ENCODE measurements at places on chromosomes 1 and 21.
A peak's percentile ranks its signal among the peaks of the same experiment; 100 is the strongest.

DNA sequence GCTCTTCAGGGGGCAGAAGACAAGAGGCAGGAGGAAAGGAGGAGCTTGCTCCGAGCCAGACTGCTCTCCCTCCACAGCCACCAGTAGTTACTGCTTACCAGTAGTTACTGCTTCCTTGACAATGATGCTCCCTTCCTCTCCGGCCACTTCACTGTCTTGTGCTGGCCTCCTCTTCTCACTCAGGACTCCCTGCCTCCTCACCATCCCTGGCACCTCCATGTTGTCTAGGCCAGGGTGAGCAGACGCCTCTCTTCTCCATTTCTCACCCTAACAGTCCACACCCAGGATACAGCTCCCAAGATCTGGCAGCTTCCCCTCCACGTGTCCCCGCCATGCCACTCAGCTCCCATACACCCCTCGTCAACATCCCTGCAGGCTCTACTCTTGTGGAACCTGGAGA, 82.4 kb upstream of the TLR5 start:
- DNase-seq = no peak

DNA sequence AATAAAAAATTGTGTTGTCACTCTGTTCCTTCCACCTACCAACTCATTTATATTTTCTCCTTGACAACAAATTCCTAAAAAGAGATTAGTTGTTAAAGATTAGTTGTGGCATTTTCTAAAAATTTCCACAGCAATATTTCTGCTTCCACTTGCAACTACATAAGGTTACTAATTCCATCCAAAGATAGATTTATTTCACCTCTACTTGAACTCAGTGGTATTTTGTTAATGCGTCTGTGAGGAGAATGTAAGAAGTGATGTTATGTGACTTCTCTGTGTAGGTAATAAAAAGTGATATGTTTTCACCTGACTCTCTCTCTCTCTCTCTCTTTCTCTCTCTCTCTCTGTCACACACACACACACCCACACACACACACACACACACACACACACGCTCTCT, 1104.8 kb downstream of the AMY1C start:
- DNase-seq = no peak

DNA sequence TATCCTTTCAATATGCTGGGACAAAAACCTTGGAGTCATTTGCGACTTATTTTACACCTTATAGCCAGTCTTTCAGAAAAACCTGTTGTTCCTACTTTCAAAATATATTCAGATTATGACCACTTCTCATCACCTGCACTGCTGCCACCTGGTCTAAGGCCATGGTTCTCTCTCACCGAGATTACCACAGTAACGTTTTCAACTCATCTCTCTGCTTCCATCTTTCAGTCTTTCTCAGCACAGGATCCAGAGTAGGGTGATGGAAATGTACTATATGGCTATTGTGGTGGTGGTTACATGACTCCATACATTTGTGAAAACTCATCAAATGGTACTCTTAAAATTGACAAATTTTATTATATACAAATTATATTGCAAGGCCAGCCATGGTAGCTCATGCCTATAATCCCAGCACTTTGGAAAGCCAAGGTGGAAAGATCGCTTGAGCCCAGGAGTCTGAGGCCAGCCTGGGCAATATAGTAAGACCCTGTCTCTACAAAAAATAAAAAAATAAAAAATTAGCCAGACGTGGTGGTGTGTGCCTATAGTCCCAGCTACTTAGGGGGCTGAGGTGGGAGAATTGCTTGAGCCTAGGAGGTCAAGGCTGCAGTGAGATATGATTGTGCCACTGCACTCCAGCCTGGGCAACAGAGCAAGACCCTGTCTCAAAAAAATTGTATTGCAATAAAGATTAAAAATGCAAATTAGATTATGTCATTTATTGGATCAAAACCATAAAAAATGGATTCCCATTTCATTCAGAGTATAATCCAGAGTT, 120.9 kb upstream of the PPP2R5A start:
- DNase-seq = no peak

DNA sequence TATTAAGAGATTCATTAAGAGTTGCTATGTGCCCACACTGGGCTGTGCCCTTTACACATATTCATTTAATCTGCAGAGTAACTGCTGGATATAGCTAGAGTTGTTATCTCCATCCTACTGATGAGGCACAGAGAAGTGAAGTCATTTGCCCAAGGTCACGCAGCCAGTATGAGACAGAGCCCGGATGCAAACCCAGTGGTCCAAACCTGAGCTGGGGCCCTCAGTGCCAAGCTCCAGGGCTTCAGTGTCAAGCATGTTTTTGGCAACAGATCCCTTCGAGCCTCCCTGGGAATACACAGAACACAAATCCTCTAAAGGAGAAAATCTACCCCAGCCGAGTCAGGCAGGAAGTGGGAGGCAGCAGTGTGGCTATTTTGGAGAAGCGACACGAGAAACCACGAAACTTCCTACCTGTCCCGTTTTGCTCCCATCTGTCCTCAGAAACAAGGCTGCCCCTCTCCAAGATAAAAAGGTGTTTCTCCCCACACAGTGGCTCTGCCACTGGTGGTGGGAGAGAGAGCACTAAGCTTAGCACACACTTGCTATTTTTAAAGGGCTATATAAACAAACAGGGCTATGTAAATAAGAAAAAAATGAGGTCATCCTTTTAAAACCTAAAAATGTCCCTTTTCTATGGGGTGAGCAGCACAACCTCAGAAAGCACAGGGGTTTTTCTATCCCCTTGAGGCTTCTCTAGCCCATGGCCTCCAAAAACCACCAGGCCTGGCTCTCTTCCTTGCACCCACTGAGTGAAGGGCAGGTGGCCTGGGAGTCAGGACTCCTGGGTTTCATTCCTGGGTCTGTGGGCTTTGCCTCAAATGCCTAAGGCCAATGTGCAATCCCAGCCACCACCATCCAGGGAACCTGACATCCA, 138.6 kb upstream of the EDN2 start:
- no peak for DNase-seq

DNA sequence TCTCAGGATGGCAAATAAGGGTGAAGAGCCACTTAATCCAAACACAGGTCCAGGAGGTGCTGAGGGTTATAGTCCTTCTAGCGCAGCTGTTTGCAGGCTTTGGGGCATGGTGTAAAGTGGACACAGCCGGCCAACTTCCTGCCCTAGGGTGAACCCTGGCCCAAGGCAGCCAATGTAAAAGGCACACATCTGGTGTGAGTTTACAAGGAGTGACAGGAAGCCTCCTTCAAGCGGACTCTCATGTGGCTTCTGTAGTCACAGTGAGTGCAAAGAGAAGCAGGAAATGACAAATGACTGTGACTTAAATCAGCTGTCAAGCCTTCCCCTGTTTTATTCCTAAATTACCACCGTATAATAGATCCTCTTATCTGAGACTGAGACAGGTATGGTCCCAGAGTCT, 213.0 kb downstream of the CRB1 start:
- peak; percentile 10 for DNase-seq

GRCh38 chr21:44555200-44555875, 3.3 kb downstream of the KRTAP10-3 start:
- DNase-seq = no peak

DNA sequence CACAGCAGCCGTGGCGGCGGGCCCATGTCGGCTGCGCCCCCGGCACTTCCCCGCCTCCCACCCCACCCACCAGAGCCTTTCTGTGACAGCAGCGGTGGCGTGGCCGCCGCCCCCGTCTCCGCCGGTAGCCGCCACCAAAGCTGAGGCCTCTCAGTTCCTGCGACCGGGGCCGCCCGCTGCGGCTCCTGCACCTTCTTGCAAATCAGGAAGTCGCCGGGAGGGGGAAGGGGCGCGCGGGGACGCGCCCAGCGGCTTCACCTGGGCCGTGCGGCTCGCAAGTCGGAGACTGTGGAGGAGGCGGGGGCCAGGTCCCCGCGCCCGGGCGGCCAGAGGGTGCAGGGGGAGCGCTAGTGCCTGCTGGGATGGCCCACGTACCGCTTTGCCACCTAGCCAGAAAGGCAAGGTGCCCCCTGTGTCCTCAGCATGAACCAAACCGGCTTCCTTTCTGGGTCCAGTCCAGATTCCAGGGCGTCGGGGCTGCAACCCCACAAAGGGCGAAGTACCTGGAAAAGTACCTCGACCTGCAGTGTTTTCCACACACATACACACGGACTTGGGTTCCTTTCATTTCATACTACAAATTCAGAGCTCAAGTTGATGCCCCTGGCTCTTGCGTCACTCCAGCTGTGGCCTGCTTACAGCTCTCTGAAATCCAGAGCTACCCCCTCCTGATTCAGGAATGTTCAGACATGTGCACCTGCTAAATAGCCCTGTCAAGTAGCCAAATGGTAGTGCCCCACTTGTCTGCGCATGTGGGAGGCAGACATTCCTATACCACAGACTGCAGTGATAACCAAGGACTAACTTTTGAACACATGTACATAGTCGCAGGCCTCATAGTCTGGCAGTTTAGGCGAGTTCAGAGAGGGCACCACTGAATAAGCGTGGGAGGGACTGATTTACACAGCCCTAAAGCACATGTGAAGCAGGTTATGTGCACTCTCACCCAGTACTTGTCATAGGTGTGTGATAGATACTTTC, at the start of gene DENND1B:
DENND1B (minus strand) TSS at position 199 of the 981 bp plus-strand sequence. CDS start 325 bp downstream, outside the sequence.
- peak; percentile 77 for DNase-seq
